ENCODE measurements at places on chromosomes 11 and 22.

GRCh38 chr11:15941206-15941770 is 415.1 kb downstream of the SOX6 start:
- DNase-seq, result peak; percentile 20

DNA sequence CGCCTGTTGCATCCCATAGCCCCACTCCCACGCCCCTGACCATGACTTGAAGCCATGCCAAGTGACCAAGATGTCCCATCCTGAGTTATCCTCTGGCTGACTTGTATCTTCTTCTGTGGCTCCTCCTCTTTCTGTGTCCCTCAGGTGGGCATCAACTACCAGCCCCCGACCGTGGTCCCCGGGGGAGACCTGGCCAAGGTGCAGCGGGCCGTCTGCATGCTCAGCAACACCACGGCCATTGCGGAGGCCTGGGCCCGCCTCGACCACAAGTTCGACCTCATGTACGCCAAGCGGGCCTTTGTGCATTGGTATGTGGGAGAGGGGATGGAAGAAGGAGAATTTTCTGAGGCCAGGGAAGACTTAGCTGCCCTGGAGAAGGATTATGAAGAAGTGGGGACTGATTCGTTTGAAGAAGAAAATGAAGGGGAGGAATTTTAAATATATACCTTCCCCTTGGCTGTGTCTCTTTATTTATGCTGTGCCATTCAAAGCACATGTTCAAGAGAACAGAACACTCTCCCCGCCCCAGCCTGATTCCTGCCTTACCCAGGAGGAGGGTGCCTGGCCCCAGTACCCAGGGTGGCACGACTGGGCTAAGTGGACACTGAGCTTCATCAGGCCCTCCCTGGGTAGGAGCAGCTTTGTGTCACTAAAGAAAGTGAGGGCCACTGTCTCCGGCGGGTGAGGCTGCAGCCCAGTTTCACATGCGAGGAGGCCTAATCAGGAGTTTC is 19.1 kb upstream of the USP18 start:
- DNase-seq, result no peak

DNA sequence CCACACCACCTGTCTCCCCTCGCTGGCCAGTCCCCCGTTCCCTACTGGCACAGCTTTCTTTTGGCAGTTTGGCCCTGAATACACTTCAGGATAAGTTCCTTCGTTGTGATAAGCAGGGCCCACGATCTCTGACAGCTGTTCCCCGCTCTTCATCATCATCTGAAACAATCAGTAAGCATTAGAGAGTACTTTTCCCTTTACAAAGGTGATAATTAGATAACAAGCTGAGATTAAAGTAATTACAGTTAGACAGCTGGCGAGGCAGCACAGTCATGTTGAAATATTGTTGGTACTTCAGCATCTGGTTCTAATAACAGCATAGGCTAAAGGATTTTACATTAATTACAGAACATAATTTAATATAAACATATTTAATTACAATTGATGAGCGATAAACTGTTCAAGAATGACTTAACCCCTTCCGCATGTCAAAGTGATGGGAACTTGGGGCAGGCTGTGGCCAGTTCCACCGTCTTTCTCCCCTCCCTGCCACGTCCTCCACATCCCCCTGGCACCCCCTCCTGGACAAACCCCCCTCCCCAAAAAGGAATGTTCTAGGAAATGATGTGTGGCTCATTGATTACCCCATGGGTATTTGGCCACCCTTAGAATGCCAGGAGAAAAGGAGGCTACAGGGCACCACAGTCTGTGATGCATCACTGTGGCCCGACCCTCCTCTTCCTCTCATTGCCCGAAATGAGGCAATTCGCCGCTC is 134.9 kb downstream of the RCN1 start:
- DNase-seq, result no peak

DNA sequence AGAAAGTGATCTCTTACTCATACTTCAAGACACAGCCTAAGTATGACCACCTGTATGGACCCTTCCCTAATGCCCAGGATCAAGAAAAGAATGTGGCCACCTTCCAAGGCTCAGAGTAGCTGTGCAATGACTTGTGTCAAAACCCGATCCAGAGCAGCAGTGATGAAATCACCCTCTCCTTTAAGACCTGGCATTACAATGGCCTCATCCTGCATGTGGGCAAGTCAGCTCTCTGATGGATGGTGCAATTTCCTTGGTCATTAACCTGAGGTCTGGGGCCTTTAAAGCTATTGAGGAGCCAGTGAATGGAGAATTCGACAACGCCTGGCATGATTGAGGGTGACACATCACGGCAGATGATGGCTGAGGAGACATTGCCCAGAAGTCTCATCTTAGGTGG is 9.1 kb upstream of the TUBA8 start:
- DNase-seq, result no peak

DNA sequence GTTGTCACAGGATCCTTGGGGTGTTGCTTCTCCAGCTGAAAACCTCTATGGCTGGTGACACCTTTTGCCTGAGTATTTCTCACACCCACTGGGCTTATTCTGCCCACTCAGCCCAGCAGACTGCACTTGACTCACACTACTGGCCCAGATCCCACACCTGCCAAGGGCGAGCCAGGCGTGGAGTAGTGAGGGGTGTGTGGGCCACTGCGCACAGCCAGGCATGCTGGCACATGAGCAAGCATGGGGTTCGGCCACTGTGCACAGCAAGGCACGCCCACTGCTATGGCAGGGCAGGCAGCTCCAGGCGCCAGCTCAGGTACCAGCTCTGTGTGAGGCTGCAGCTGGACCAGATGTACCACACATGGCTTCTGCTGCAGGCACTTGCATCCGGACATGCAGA is 116.5 kb upstream of the MTNR1B start:
- DNase-seq, result no peak

GRCh38 chr11:36273110-36273509 is 16.1 kb downstream of the COMMD9 start:
- DNase-seq, result no peak

DNA sequence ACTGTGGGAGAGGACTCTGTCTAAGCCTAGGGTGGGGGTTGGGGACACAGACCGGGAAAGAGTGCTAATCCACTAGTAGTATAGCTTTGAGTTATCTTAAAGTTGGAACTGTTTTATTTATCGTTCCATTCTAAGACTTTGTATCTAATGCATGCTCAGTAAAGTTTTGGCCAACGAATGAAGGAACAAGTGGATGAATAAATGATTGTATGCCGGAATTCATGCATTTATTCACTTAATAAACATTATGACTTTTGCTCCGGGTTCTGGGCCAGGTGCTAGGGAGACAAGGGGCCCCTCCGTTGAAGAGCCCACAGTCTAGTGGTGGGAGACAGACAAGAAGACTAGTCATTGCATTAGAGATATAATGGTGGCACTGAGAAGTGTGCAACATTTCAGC is 645 bp downstream of the RNF121 start:
- no peak for DNase-seq

DNA sequence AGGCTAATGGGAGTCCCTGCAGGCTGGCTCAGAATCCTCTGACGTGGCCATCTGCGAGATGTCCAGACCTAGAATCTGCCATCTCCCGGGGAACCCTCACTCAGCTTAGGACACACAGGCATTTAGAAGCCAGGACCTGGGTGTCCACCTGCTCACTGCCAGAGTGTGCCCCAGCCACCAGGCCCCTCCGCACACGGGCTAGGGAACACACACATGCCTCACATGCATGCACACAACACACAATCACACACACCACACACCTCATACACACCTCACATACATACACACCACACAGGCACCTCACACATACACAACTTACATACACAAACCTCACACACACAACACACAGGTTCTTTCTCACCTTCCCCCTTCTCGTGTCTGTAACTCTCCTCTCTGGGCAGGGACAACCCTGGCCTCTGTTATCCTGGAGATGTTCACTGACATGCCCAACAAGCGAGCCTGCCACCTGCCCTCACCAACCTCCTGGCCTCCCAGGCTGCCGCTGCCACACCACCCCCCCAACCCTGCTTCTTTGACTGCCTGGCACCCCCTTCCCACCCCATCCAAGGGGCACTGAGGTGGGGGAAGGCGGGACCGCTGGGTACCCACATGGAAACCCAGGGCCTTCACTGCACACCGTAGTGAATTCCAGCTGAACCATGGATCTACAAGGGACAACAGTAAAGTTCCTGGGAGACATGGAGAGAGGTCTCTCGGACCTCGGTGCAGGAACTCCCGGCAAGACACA is 38.1 kb downstream of the GNB1L start:
- DNase-seq, result no peak

DNA sequence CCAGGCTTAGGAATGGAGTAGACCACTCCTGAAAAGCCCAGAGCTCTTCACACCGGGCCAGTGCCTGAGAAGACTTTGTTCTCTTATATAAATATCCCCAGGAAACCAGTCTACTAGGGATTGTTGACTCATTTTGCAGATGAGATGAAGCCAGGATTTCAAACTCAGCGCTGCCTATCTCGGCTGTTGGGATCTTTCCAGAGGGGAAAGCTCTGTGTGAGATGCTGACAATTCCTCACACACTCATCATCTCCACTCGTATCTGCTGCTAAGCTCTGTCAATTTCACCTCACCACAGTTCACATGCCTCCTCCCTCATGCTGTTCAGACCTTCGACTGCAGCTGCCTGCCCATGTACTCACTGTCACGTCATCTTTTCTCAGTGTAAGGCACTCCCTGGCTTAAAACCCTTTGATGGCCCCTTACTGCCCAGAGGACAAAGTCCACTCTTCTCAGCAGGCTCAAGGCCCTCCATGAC is 12.5 kb downstream of the USH1C start:
- DNase-seq, result no peak

DNA sequence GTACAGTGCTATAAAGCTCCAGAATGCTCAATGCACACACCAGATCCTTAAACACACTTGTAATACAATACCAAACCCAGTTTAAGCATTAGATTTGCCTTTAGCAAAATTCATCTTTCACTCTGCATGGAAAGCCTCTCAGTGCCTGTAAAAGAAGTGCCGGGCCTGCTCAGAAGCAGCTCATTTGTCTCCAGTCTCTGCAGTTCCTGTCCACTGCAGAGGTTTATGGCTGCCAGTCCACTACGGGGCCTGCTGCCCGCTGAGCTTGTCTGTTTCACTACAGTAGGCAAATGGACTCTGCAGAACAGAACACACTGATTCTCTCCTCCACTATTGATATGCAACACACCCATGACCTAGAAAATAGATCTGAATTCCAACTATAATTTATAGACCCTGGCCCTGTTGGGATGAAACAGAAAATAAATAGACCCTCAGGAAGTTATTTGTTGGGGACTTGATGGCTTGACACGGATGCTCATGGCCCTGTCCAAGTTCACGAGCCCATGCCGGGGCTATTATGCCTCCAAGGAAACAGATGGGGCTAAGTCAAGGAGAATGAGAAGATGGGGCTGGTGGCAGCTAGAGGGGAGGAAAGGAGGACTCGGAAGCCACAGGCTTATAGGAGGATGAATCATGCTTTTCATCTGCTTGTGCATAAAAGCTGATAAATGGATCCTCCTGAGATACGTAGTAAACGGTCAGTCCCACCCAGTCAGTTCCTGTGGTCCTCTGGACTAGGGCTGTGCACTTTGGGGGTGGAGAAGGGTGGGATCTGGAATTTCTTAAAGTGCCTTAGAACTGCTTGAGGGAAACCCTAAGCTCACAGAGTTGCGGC is 416.8 kb upstream of the TENM4 start:
- no peak for DNase-seq

- peak; percentile 45 for DNase-seq
Measured at GRCh38 chr11:64316672-64317324, 561 bp downstream of the TRMT112 start.

DNA sequence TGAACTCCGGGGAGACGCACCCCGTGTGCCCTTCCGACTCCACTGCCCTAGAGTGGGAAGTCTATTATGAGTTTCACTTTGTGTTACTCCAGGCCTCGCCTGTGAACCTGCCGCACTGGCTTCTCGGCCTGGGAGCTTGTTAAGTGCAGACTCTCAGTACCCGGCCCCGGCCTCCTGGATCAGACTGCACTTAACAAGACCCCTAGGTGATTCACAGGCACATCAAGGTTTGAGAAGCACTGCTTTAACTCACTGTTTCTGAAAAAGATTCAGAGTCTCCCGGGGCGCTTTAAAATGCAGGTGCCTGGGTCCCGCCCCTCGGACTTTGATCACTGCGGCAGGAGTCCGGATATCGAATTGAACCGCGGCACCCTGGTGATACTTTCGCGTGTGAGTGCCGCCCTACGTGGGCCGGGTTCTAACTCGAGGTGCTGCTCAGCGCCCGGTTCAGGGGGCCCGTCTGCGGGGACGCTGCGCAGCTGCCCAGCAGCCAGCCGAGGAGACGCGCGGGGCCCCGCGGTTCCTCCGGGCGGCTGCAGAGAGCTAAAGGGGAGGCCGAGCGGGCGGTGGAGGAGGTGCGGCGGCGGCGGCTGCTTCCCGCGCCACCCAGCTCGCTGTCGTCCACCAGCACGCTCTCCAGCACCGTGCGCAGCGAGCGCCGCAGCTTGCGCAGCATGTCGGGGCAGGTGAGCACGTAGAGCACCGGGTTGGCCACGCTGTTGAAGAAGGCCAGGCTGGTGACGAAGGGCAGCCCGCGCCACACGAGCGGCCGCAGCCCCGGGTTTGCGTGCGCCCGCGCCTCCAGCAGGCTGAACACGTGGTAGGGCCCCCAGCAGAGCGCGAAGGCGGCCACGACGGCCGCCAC is 3.4 kb downstream of the PTGDR2 start:
- DNase-seq, result no peak

- DNase-seq, result peak; percentile 71
Measured at GRCh38 chr11:68383976-68384501, 71.6 kb downstream of the LRP5 start.

DNA sequence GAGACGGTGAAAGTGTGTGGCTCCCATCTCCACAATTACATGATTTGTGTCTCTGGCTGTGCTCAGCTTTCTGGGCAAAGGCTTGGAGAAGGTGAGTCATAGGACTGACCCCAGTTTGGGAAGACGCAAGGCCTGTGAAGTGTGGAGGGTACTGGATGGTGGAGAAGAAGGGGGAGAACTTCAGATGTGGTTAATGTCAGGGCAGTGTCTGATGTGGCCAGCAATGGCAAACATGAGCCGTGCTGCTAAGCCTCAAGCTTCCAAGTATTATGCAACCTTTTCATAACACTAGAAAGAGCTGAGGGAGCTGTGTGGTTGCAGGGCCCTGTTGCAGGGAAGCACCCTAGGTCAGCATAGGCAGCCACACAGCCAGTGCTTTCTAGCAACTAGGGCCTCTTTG is 110.9 kb downstream of the NTM start:
- DNase-seq, result no peak

DNA sequence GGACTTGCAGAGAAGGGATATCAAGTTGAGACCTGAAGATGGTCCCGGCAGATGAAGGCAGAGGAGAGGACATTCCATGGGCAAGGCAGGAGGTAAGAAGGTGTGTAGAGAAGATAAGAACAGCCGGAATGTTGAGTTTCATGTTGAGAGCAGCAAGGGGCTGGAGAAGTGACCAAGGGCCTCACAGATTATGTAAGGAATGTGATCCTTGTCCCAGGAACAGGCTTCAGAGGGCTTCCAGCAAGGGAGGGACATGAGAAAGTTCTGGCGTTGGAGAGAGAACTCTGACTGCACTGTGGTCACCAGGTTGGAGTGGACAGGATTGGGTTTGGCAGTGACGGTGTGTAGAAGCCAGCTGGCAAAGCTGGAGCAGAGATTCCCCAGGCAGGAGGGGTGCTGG is 27.6 kb upstream of the PPFIA1 start:
- DNase-seq, result no peak
